ENCODE measurements at places on chromosomes 1 and 21.

DNA sequence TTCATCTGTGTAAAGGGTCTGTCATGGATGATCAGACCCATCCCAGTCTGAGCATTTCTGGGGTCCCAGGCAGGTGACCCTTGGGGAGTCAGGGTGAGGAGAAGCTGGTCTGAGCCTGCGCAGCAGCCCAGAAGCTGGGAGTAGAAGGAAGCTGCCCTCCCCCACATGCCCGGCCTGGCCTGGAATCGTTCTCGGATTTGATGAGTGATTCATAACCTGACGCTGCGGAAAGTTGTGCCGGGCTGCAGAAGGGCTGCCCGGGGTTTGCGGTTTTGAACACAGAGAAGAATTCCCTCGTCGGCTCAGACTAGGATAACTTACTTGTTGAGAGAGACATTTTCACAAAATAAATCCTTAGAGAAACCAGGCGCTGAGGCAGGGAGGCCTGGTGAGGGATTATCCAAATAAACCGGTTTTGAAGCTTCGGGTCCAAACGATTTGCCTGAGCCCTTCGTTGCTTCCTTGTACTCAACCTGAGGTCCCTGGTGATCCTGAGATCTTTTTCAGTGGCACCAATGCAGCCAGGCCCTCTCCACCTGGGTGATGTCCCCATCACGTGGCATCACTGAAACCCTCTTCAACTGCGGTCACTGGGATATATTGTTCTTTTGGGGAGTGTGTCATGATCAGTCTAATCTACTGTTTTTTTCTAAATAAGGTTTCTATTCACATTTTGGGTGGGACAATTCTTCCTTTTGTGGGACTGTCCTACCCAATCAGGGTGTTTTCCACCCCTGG, 29.2 kb downstream of the EPHB2 start:
- DNase-seq: no peak

GRCh38 chr1:65177457-65177856, 29.5 kb downstream of the AK4 start:
- no peak for DNase-seq

DNA sequence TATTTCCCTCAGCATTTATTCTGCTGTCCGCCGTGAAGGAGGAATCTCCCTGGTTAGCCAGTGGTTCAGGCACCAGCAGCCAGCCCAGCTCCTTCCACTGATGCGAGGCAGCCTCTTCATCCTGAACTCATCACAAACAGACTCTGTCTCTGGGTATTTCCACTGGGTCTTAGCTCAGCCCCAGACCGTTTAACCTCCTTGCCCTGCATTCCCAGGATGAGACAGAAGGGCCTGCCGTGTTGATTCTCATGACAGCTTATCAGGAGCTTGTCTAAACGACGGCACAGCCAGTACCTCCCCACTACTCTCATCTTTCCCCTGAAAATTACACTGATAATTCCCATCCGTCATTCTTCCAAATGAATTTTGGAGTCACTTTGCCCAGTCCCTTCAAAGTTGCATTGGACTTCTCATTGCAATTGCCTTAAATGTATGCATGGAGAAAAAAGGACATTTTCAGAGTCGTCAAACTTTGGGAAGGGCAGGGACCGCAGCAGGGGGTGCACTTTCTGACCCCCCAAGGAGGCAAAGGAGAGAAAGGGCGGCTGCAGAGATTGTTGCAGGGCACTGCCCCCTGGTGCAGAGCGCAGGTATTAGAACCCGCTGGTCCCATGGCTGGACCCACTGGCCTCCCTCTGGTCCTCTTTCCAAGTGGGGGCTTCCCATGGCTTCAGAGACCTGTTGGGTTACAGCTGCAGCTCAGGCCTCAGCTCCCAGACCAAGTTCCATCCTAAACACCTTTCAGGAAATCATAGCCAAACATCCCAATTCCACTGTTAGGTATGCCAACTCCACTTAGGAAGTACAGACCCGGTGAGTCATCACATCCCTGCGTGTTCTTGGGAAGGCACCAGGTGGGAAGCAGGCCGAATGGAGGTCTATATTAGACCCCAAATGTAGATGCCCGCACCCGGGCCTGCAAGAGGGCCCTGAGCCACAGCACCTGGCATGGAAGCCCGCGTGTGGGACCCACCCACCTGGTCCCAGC, 3.7 kb upstream of the MEGF6 start:
- DNase-seq: no peak

- DNase-seq: no peak
Measured at GRCh38 chr1:234730770-234731568, 121.0 kb upstream of the IRF2BP2 start.

GRCh38 chr1:14790982-14791381, 192.5 kb downstream of the KAZN start:
- DNase-seq: no peak

Data from stimulated activated CD4-positive, alpha-beta T cell treated with anti-CD3 and anti-CD28 coated beads, TNF-alpha, amount 100 ng/mL, for 1 hour (primary cell).